CD4-positive, CD25-positive, alpha-beta regulatory T cell (primary cell): ENCODE measurements at places on chromosomes 4 and X. TPM values are rescaled to one million over a fixed set of nuclear protein-coding genes. Genes with fewer than 3 reads are reported as not detected.

DNA sequence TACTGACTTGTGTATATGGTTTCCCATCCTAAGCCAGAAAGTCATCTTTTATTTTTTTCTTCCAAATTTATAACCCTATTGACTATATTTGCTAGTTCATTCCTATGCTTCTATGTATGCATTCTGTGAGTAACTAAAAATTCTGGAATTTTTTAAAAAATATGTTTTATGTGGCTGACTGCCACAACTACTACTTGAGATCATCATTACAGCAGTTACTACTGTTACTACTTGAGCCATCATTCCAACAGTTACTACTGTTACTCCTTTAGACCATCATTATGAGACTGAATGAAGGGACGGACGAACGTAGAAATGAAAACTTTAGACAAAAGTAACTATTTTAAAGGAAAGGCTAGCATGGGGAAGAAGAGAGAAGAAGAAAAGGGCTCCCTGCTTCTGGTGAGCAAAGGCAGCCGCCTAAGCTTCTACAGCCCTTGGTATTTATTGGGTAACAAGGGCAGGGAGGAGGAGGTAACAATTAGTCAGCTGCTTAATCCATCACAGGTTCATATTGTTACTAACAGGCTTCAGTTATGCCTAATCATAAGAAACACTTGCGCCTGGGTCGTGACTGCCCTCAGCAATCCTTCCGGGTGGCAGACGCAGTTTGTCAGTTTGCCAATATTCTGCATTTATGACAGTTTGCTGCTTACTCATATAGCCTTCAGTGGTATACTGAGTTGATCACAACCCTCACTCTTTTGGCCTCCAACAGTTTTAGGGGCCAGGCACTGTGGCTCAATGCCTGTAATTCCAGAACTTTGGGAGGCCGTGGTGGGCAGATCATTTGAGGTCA is 80.4 kb downstream of the PDLIM5 start:
- H3K27me3 ChIP-seq: no peaks in the 10 kb centered on the region
- no peaks in the 10 kb centered on the region for H3K4me1 ChIP-seq
- H3K27ac ChIP-seq: no peak overlapping the region
- DNase-seq: no peak

DNA sequence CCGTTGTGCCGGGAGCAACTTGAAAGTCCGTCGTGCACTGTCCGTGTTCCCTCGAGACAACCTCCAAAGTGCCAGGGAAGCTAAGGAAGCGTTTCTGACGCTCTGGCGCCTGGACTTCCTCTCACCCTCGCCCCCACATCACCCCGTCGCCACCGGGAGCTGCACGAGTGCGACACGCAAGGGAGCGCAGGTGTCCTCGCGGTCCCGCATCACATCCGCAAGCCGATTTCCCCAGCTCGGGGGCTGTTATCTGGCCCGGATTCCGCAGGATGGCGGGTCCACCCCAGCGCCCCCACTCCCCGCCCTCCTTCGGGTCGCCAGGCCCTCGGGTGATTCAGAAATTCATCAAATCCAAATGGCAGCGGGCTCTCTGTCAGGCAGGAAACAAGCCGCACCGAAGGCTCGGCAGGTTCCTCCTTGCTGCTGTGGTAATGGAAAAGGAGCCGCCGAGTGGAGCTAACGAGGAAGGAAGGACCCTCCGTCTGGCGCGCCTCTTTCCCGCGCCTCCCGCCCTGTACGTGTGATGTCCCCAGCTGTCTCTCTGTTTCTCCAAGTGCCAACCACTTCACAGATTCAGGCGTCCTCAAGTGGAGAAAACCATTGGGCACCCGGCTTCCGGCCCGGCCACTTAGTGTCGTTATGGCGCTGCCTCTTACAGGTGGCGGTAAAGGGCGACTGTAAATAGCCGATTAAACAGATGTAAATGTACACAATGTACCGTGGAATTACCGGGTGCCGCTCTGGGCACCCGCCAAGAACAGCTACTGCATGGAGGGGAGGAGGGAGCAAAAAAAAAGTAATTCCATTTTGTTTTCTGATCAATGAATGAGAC is 921 bp upstream of the SETD7 start:
- peak overlapping the region; percentile 93 for H3K27ac ChIP-seq
- peak; percentile 78 for DNase-seq
- no peaks in the 10 kb centered on the region for H3K36me3 ChIP-seq
- peaks cover 66% of the 10 kb centered on the region for H3K4me1 ChIP-seq
- H3K4me3 ChIP-seq: peak overlapping the region; percentile 79
- no peaks in the 10 kb centered on the region for H3K27me3 ChIP-seq

The DNAAF6 gene
- total RNA-seq: not detected

GRCh38 chr4:102569200-102569599 is 68.0 kb downstream of the NFKB1 start:
- no peak overlapping the region for H3K27ac ChIP-seq
- no peak overlapping the region for H3K4me3 ChIP-seq
- DNase-seq: no peak
- no peaks in the 10 kb centered on the region for H3K27me3 ChIP-seq
- H3K4me1 ChIP-seq: peaks cover 7% of the 10 kb centered on the region

DNA sequence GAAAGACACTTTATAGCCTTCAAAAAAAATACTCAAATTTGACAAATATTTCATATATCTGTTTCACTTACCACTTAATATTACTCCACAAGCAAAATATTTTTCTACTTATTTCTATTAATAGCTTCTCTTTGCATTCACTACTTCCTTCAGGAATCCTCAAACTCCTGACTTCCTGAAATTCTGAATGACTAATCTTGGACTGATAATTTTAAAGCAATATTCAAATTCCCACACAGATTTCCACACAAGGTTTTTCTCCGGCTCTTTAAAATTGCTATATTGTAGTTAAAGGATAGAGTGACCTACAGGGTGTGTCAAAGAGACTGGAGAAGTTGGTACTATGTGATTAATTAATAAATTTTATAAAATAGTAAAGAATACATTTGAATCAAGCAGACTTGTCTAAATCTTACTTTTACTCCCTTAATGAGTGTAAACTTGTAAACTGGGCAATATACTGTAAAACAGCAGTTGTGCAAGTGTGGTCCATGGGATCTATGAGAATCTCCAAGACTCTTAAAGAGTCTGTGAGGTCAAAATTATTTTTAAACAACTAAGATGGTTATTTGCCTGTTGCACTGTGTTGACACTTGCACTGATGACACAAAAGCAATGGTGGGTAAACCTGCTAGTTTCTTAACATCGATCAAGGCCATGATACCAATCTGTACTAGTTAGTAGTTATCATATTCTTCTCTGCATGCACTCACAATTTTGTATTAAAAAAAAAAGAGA is 44.5 kb downstream of the ANKRD17 start:
- no peak overlapping the region for H3K4me3 ChIP-seq
- DNase-seq: no peak
- peaks cover 2% of the 10 kb centered on the region for H3K36me3 ChIP-seq

DNA sequence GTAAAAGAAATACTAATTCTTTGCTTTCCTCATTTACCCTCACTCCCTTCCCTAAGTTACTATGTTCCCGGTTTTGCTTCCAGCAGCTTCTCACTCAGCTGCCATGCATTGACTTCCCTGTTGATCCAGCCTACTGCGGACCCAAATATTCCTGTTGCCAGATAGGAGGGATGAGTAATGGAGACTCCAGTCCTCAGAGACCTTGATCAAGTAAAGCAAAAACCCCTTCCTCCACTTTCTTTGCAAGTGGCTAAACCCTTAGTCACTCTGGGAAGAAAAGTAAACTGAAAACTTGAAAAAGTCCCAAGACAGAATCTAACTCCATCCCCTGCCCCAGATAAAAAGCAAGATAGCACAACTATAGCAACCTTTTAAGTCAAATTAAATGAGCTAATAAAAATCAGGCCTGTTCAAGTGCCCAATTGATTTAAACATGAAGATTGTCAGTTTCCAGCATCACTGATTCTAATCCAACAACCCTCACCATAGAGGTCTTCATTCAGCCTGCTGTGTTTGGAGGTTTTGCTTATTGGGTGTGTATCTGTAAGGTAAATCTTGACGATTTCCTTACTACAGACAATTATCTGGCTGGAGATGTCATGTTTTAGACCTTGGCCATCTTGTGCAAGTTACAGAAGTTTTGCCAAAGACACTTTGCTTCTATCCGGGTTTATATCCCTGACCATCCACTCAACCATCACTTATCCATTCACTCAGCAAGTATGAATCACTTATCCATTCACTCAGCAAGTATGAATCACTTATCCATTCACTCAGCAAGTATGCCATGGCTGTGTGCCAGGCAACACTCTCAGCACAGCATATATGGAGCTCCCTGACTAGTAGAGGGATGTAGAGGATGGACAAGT is 17.6 kb downstream of the FGFBP1 start:
- H3K27ac ChIP-seq: no peak overlapping the region
- H3K4me3 ChIP-seq: no peak overlapping the region
- no peaks in the 10 kb centered on the region for H3K27me3 ChIP-seq
- no peak for DNase-seq

The TCP11X2 gene
- not detected for total RNA-seq

DNA sequence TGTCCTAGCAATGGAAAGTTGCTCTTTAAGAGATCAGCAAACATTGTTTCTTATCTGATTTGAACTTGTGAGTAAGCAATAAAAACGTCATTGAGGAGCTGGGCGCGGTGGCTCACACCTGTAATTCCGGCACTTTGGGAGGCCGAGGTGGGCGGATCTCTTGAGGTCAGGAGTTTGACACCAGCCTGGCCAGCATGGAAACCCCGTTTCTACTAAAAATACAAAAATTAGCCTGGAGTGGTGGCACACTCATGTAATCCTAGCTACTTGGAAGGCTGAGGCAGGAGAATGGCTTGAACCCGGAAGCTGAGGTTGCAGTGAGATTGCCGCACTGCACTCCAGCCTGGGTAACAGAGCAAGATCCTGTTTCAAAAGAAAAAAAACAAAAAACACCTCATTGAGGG is 11.2 kb upstream of the PLAC8 start:
- no peak for DNase-seq
- no peaks in the 10 kb centered on the region for H3K4me1 ChIP-seq
- peaks cover 12% of the 10 kb centered on the region for H3K27me3 ChIP-seq
- no peak overlapping the region for H3K4me3 ChIP-seq
- no peaks in the 10 kb centered on the region for H3K36me3 ChIP-seq

- DNase-seq: no peak
- H3K36me3 ChIP-seq: no peaks in the 10 kb centered on the region
- H3K4me3 ChIP-seq: no peak overlapping the region
- H3K27ac ChIP-seq: no peak overlapping the region
Observed at GRCh38 chr4:47801481-47802002, 36.3 kb downstream of the CORIN start.

DNA sequence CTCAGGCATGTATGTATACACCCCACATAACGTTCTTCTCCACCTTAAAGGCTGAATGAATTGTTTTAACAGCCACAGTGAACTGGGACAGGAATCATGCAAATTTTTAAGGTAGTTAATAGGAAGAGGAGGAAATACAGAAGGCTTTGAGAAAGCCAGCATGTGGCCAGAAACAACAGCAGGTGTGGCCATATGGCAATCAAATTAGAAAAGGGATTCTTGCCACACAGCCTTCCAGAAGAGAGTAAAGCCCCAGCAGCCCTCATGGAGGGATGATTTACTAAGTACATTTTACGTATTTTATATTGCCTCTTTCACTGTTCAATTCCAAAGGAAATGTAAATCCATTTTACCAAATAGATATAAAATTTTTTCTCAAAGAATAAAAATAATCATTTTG is 792.2 kb downstream of the ADGRL3 start:
- no peaks in the 10 kb centered on the region for H3K27me3 ChIP-seq
- no peak overlapping the region for H3K4me3 ChIP-seq
- H3K36me3 ChIP-seq: no peaks in the 10 kb centered on the region
- DNase-seq: no peak
- no peak overlapping the region for H3K27ac ChIP-seq
- no peaks in the 10 kb centered on the region for H3K4me1 ChIP-seq

DNA sequence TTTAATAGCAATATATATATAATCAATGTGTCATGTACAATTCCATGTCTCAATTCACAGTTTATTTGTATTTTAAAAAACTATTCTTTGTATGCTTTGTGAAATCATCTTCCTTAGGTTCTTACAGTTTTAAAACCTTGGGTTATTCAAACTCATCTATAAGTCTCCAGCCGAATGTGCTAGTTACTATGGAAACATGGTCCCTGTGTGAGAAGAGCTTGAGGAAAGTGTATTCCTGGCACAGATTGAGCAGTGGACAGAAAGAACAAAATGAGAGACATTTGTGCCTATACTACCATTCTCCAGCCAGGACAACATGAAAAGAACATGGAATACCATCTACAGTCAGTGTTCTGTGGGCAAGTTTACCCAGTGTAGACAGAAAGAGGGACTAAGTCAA is 103.4 kb downstream of the EFHC2 start:
- no peaks in the 10 kb centered on the region for H3K36me3 ChIP-seq
- no peak overlapping the region for H3K4me3 ChIP-seq
- no peak overlapping the region for H3K27ac ChIP-seq

DNA sequence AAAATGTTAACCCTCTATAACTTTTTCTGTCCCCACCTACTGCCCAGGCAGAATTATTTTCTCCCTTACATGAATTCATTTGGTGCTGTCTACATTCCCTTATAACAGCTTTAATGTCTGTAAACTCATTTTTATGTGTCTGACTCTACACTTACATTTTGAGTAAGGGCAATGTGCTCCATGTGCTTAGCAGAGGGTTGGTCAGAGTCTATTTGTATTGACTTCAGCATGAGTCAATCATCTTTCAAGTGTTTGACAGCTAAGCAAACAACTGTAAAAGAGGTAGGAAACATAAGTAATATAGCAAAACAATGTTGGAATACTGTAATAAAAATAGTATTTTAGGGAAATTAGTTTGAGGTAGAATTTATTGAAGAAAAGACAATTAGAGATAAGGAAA is 6.3 kb downstream of the IL15 start:
- DNase-seq: no peak
- H3K27me3 ChIP-seq: no peaks in the 10 kb centered on the region
- no peaks in the 10 kb centered on the region for H3K4me1 ChIP-seq
- H3K36me3 ChIP-seq: no peaks in the 10 kb centered on the region
- no peak overlapping the region for H3K4me3 ChIP-seq
- H3K27ac ChIP-seq: no peak overlapping the region

DNA sequence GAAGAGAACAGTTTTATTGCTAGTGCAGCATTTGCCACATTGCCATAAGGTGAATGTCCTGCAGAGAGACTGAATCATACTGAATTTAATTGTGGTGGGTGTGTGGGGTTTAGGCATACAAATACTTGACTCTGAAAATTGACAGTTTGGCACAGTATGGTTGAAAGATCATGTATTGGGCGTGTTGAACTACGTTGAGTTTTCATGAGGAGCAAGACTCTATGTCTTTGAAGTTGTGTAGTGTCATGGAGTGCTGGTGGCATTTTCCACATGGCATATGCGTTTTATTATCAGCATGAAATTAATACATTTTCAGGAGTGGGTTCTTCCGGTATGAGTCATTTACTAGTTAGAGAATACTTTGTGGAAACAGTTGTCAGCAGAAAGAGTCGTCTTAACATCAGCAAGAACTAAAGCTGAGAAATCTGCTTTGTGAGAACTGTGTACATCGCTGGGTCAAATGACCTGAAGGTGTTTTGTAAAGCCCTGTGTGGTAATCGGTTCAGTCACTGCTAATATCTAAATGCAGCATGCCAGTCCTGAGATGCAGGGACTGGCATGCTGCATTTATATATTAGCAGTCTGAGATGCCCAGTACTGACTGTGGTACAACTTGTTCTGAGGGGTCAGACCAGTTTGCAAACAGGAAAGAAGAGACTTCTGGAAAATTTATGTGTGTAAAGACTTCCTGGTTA is 50.3 kb downstream of the ARHGAP10 start:
- H3K36me3 ChIP-seq: no peaks in the 10 kb centered on the region
- H3K4me3 ChIP-seq: no peak overlapping the region
- no peaks in the 10 kb centered on the region for H3K27me3 ChIP-seq
- DNase-seq: peak; percentile 19
- H3K27ac ChIP-seq: no peak overlapping the region
- H3K4me1 ChIP-seq: no peaks in the 10 kb centered on the region

The IGSF1 gene
- total RNA-seq: not detected
